ENCODE measurements at places on chromosomes 13 and 19.
A peak's percentile ranks its signal among the peaks of the same experiment; 100 is the strongest.

- no peak for DNase-seq
Observed at GRCh38 chr13:86840250-86841191, 830.6 kb upstream of the SLITRK5 start.

- no peak for DNase-seq
Observed at GRCh38 chr13:78190296-78190695, 271.7 kb upstream of the EDNRB start.

DNA sequence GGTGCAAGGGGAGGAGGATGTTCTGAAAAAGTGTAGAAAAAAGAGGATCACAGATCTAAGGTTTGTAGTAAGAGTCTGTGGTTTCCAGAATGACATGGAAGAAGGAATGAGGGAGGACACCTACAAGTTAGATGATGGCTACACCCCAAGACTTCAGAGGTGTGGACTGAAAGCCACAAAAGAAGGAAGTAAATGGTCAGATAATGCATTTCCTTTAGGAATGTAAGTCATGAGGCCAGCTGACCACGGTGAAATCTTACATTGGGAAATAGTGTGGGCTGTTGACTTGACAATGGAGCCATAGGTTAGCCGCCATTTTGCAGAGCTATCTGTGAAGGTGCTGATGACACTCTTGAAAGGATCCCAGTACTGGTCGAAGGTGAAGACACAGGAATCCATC is 25.3 kb upstream of the FBXO27 start:
- no peak for DNase-seq

DNA sequence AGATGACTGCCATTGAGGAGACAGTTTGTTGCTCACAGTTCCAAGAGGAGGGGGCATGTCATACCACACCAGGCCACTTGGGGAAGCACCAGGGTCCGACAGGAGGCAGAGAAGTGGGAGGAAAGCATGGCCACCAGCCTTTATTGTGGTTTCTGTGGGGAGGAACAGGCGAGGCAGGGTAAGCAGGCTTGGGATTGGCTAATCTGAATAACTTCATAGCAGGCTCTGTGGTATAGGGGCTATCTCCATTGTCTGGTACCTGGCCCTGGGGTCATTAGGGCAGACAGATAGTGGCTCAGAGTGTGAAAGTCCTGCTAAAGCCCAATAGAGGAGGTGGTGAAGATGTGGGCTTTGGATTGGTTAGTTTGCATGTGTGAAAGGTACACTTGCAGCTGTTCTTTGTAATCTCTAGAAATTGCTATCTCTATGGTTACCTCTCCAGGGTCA is 35.5 kb downstream of the CBY2 start:
- no peak for DNase-seq

DNA sequence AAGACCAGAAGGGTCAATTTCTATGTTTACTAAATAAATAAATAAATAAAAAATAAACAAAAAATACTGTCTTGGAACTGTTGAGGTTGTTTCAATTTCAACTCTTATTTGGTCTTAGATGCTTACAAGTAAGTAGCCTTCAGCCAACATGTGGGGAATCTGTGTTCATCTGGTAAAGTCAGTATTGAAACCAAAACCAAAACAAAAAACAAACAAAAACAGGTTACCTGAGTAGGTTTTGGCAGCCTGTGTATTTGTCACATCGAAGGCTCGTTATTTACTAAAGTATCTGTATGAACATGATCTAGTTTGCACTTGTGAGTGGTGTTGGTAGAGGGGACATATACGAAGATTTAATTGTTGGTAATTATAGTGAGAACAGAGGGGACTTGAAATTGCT is 471.5 kb downstream of the SLITRK5 start:
- no peak for DNase-seq

DNA sequence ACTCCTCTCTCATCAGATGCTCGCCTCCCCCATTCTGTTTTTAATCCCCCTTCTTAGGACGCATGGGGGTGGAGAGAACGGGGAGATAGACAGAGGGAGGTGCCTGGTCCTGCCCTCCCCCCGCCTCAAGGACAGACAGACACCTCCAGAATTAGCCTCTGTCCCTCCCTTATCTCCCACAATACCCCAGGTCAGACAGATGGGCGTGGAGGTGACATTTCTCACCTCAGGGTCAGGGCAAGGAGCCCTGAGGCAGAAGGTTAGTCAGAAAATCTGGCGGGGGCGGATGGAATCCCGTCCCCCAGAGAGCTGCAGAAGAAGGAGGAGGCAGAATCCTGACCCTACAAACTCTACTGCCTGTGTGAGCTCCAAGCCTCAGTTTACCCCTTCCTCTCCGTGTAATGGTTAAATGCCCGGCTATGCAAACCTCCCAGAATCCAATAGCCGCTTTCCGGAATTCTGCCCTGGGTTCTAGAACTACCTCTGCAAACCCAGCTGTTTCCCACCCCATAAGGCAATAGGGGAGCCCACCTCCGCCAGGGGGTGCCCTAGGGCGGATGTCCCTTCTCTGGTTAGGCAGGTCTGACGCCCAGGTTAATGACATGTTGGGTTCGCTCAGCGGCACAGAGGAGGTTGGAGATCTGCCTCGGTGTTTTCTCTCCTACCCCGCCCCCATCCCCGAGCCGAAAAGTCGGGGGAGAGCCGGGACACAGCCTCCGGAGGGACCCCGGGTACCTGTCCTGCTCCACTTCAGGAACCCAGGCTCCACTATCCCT is 900 bp downstream of the PPP1R13L start:
- DNase-seq, result peak; percentile 55

DNA sequence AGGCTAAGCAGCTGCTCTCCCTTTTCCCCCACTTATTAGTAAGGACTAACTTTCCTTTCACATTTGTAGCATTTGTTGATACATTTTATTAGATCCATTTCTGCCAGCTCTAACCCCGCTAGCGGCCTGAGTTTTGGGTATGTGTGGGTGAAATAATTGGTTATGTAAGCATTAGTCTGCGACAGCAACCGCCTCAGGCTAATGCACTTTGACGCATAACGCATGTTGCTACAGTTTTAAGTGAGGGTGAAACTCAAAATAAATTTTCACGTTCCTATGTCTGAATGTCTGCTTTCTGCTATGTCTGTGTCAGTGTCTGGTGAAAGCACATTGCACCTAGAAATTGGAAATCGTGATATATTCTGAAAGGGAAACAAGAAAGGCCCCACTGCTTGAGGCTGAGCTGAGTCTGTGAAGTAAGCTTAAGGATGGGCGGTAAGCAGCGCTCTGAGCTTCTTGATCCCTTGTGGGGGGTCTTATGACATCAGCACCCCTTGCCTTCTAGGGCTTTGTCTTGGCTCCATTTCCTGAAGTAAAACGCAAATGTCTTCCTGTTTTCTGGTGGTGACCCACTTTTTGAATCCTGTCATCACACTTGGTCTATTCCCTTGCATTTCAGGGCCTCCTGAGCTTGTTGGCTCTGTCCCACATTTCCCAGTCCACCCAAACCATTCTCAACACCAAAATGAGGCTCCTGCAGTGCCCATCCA is 648.3 kb upstream of the ARGLU1 start:
- DNase-seq, result no peak

DNA sequence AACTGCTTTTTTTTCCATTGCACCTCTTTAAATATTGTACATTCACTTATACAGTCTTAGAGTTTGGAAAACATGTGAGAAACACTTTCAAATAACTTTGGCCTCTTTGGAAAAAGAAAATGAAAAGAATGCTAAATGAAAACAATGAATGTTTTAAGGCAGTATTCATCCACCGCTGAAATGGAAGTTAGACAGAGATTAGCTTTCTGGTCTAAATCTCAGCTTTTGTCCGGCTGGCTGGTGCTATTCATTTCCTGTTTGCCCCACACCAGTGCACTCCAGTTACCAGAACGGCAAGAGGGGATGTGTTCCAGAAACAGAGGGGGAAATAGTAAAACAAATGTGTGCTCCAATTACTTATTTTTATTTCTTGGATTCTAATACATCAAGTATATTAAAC is 1201.3 kb downstream of the EFNB2 start:
- DNase-seq, result no peak

DNA sequence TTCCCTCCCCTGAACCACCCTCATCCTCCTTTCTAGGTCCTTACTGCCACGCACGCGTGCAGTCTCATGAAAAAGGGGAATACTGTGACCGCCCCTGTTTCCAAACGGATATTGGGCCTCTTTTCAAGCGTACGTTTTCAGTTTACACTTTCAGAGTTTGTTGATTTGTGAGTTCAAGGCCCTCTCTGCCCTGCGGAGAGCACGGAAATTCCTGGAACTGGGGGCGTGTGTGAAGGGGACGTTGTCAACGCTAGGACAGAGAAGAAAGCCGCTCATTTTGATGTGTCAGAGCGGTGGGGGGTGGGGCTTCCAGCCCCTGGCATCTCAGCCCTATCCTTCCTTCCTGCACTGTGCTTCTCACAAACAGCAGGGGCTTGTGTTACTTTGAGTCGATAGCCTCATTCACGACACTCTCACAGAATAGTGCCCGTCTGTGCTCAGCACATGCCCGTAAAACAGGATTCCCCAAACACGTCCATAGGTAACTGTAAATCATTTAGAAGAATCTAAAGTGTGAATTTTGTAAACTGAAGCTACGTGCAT is 137.6 kb upstream of the PEG3 start:
- no peak for DNase-seq

GRCh38 chr13:73851104-73851503 is 283.1 kb downstream of the KLF12 start:
- no peak for DNase-seq

- DNase-seq, result peak; percentile 62
Observed at GRCh38 chr19:33125929-33126388, 6.0 kb upstream of the WDR88 start.

DNA sequence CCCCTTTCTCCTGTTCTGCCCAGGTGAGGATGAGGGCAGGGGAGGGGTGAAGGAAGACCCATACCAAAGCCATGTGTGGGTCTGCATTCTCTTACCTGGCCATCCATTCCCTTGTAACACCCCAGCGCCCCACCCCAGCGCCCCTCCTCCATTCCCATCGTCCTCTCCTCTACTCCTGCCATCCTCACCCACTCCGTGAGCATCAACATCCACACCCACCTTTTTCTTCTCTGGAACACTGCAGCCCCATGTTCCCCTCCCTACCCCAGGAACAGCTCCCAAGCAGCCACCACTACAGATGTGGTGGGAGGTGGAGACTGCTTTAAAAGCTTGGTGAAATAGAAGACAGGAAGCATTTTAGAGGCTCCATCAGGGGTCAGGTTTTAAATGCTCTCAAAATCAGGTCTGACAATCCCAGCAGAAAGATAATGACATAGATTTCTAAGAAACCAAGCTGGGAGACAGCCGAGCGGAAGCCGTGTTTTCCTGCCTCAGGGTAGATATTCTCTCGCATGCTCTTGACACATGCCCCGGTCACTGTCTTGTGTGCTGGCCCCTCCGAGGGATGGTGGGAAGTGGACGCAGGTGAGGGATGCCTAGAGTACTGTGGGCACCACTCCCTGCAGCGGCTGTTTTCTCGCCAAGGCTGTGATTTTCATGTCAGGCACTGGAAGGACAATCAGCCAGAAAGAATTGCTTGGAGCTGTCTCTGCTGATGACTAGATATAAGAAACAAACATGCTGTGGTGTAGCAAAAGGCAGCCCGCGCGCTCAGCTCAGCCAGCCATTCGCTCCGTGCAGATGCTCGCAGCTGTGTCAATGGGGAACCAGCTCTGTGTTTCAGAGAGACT is 9.8 kb downstream of the MEDAG start:
- no peak for DNase-seq

GRCh38 chr13:49530457-49530856 is 34.7 kb downstream of the PHF11 start:
- DNase-seq, result no peak

GRCh38 chr19:14565765-14566711 is 5.8 kb downstream of the NDUFB7 start:
- no peak for DNase-seq

DNA sequence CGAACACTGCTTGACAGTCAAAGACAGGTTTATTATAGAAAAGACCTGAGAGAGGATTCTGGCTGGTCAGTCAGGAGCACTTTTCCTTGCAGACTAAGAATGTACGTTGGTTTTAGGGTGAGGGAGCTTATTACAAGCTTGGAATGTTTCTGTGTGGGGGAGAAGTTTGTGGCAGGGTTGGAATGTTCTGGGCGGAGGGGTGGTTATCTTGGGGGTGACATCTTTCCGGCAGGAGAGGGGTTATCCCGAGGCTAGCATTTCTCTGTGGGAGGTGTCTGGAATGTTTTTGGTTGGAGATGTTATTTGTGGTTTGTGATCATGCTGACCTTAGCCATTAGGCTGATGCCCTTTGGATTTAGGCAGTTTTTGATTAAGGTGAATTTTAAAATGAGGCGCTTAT is 61.8 kb downstream of the ZNF136 start:
- no peak for DNase-seq

DNA sequence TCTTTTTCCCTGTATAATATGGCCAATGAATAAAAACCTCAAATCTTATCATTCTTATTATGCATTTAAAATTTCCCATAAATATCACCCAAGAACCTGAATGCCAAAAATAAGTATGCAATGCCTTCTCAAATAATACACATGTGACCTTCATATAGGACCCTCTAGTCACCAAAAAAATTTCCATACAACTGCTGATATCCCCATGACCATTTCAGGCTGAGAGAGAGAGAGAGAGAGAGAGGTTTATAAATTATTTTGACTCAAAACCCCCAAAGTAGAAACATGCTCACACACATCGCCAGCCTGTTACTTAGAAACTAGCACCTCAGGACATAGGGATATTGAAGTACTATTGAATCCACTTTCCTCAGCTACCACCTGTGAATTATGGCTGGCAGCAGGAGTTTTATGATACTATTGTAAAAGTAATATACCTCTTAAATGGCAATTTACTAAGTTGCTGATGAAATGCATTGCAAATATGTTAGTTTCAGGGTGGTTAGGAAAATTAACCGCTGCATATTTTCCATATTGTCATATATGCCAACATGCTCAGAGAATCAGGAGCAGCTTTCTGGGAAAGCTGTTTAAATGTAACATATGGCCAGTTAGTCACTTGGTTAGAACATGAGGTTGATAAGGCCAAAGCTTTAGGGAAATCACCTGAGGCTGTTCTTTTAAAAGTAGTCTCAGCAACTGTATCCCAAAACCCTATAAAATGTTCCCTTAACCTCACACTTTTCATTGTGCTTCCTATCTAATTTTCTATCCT is 230.8 kb downstream of the DCT start:
- DNase-seq, result no peak

GRCh38 chr19:12774588-12775555 is at the start of gene HOOK2:
Gene HOOK2 (minus strand): TSS chr19:12775552. CDS start chr19:12775449, 103 bp downstream.
- no peak for DNase-seq

DNA sequence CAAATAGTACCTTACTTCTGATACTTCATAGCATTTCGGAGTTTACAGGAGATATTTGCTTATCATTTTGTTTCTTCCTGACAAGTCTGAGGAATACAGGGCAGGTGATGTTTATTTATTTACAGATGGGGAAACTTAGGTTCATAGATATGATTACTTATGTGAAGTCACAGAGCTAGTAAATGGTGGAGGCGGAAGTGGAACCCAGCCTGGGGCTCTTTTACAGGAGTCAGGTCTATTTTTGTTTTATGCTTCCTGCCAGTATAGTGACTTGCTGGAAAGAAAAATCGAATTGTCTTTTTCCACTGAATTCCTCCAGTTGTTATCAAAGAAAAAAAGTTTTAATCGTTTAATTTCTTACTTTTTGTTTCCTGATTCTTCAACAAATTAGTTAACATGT is 66.5 kb downstream of the DGKH start:
- DNase-seq, result no peak

Measured in stimulated activated CD4-positive, alpha-beta T cell treated with anti-CD3 and anti-CD28 coated beads, Interleukin-4, amount 100 ng/mL, for 24 hours (primary cell).